ENCODE measurements at places on chromosomes 5 and 9. TPM values are rescaled to one million over a fixed set of nuclear protein-coding genes. Genes with fewer than 3 reads are reported as not detected.
A peak's percentile ranks its signal among the peaks of the same experiment; 100 is the strongest.

GRCh38 chr9:91026266-91026665 lies 224.6 kb downstream of the SYK start:
- no peaks in the 10 kb centered on the region for H3K4me1 ChIP-seq
- no peak for DNase-seq
- H3K36me3 ChIP-seq = no peaks in the 10 kb centered on the region
- H3K27me3 ChIP-seq = no peaks in the 10 kb centered on the region
- no peak overlapping the region for H3K27ac ChIP-seq

- peaks cover 22% of the 10 kb centered on the region for H3K4me1 ChIP-seq
- no peak for DNase-seq
- H3K4me3 ChIP-seq = no peak overlapping the region
Observed at GRCh38 chr9:86097510-86098224, 1.7 kb downstream of the GOLM1 start.

GRCh38 chr9:14989811-14990210 lies 79.6 kb upstream of the FREM1 start:
- no peak for DNase-seq
- H3K4me3 ChIP-seq = no peak overlapping the region
- no peak overlapping the region for H3K27ac ChIP-seq
- no peaks in the 10 kb centered on the region for H3K27me3 ChIP-seq

- no peaks in the 10 kb centered on the region for H3K4me1 ChIP-seq
- no peaks in the 10 kb centered on the region for H3K36me3 ChIP-seq
- H3K27ac ChIP-seq = no peak overlapping the region
- no peak for DNase-seq
- no peak overlapping the region for H3K4me3 ChIP-seq
Observed at GRCh38 chr9:68817079-68817875, 112.2 kb downstream of the PIP5K1B start.

GRCh38 chr5:137054335-137054734 lies 444.8 kb downstream of the SPOCK1 start:
- no peaks in the 10 kb centered on the region for H3K36me3 ChIP-seq
- DNase-seq = no peak
- H3K27me3 ChIP-seq = no peaks in the 10 kb centered on the region
- no peak overlapping the region for H3K4me3 ChIP-seq

DNA sequence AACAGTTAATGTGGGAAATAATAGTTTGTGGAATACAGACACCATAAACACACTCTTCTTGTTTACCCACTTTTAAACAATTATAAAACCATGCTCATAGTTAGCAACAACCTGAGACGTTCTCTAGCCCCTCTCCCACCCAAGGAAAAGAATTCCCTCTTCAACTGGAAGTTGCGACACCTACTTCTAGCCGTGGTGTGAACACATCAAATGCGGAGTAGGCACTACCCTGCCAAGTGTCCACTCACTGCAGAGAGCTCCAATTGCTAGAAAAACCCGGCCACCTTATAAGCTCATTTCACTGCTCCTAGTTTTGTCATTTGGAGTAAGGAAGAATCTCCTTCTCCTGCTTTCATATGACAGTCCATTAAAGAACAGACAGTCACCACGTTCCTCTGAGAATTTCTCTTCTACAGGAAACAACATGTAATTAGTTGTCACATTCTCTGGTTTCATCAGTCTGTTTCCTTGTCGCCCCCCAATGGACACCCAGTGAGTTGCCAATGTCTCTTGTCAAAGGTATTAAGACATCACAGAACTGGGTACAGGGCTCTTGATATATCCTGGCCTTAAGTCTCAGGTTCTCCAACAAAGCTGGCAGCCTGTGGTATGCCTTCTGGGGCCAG lies 47.3 kb downstream of the PRLR start:
- no peaks in the 10 kb centered on the region for H3K36me3 ChIP-seq
- H3K4me1 ChIP-seq = no peaks in the 10 kb centered on the region
- H3K4me3 ChIP-seq = no peak overlapping the region
- no peak overlapping the region for H3K27ac ChIP-seq

GRCh38 chr9:133199648-133200321 lies 9.3 kb downstream of the OBP2B start:
- no peak for DNase-seq
- no peaks in the 10 kb centered on the region for H3K4me1 ChIP-seq
- peak overlapping the region; percentile 49 for H3K4me3 ChIP-seq
- H3K27ac ChIP-seq = no peak overlapping the region
- H3K27me3 ChIP-seq = no peaks in the 10 kb centered on the region

DNA sequence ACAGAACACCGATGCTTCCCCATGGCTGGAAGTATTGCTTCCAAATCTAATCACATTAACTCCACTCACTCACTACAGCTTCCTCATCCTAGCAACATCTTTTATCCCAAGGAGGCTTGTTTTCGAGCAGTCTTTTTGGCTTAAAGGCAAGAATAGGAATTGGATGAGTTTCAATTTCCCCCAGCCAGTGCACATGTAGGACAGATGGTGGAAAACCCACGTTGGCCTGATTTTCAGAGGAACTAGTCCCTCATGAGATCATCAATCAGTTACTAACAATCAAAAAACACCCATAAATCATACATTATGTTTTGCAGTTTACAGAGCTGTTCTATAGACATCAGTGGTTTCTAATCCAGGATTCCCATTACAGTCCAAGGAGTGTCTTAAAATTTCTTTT lies 48.5 kb upstream of the AGXT2 start:
- no peak overlapping the region for H3K4me3 ChIP-seq
- H3K36me3 ChIP-seq = no peaks in the 10 kb centered on the region
- no peak for DNase-seq
- no peaks in the 10 kb centered on the region for H3K4me1 ChIP-seq
- no peaks in the 10 kb centered on the region for H3K27me3 ChIP-seq

DNA sequence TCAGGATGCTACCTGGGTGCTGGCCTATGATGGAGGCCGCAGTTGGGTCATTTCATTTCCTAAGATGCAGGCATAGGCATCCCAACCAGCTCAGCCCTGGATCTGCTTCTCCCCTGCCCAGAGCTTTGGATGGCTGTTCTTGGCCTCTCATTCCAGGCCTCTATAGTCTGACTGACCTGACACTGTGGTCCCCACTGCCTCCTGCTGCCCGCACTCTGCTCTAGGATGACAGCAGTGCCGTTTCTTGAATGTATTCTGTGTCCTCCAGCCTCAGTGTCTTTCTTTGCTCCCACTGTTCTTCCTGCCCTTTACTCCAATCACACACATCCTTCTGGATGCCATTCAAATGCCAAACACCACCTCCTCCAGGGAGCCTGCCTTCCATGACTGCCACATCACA lies 235.7 kb downstream of the HSPA4 start:
- DNase-seq = no peak
- H3K36me3 ChIP-seq = no peaks in the 10 kb centered on the region
- no peaks in the 10 kb centered on the region for H3K27me3 ChIP-seq
- H3K4me3 ChIP-seq = no peak overlapping the region

GRCh38 chr5:164951570-164951969 lies 1446.2 kb downstream of the MAT2B start:
- no peak overlapping the region for H3K4me3 ChIP-seq
- no peaks in the 10 kb centered on the region for H3K4me1 ChIP-seq
- no peak overlapping the region for H3K27ac ChIP-seq
- no peaks in the 10 kb centered on the region for H3K36me3 ChIP-seq
- DNase-seq = no peak

Gene CD74
- total RNA-seq = 91.0 TPM

Gene MARCHF11
- not detected for total RNA-seq

Gene WNT8A
- total RNA-seq = not detected

Gene CER1
- total RNA-seq = not detected

Gene SLC45A2
- not detected for total RNA-seq

Gene CHD1
- total RNA-seq = 42.3 TPM
